ENCODE measurements at places on chromosomes 16 and 17.

DNA sequence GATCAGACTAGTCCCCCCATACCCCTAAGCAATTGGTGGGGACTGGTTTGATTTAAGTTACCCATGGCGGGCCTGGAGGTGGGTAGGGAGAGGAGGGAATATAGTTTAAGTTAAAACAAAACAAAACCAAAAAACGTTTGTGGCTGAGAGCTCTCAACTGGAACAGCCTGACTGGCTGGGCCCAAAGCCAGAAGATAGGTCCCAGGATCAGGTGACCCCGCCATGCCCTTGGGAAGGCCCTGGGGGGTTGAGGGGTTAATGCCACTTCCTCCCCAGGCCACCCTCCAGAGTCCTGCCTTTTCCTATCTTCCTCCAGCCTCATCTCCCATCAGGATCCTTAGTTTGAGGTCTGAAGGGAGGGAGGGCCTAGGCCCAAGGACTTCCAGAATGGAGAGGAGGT is 82.3 kb upstream of the LHX1 start:
- no peak for DNase-seq

- peak; percentile 52 for DNase-seq
Observed at GRCh38 chr17:78933025-78933958, 8.1 kb upstream of the TIMP2 start.

- DNase-seq = no peak
Observed at GRCh38 chr17:4331614-4332013, 34.9 kb downstream of the UBE2G1 start.

DNA sequence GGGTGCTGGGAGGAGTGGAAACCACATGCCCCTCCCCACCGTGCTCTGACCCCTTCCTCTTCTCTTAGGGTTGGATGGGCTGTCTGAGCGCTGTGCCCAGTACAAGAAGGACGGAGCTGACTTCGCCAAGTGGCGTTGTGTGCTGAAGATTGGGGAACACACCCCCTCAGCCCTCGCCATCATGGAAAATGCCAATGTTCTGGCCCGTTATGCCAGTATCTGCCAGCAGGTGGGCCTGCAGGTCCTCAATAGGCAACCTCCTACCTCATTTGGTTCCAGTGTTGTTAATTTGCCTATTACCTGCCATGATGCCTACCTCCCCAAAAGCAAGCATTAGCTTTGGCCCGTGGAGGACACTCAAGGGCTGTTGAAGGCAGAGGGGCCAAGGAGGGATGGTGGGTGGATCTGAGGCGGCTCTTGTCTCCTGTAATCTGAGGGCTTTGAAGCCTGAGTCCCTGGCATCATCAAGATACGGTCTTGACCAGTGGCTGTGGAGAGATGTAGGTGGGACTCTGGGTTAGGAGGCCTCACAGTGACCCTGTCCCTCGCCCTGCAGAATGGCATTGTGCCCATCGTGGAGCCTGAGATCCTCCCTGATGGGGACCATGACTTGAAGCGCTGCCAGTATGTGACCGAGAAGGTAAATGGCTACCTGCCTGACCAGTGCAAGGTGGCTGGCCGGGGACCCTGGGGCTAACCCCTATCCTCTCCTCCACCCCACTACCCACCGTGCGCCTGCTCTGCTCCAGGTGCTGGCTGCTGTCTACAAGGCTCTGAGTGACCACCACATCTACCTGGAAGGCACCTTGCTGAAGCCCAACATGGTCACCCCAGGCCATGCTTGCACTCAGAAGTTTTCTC is 3.4 kb downstream of the ALDOA start:
- DNase-seq = peak; percentile 63

DNA sequence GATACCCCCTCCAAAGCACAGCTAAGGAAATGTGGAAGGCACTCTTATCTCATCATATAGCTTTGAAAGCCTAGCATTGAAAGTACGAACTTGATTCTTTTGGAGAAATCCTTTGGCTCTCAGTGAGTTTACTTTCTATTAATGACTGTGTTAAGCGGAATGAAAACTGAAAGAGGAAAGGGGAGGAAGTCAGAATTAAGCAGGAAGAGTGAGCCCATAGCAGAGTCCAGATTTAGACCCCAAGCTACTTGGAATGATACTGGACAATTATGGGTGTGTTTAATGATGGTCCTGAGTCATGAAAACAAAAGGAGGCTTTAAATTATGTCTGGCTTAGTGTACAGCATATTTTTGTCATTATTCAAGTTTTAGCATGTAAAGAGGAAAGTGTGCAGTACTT is 42.2 kb downstream of the TENT4B start:
- DNase-seq = no peak

- no peak for DNase-seq
Observed at GRCh38 chr16:51031598-51031997, 119.5 kb downstream of the SALL1 start.

- no peak for DNase-seq
Observed at GRCh38 chr16:78385086-78385805, 285.8 kb downstream of the WWOX start.

- DNase-seq = no peak
Observed at GRCh38 chr16:16149710-16150116, 73.6 kb downstream of the ABCC6 start.

DNA sequence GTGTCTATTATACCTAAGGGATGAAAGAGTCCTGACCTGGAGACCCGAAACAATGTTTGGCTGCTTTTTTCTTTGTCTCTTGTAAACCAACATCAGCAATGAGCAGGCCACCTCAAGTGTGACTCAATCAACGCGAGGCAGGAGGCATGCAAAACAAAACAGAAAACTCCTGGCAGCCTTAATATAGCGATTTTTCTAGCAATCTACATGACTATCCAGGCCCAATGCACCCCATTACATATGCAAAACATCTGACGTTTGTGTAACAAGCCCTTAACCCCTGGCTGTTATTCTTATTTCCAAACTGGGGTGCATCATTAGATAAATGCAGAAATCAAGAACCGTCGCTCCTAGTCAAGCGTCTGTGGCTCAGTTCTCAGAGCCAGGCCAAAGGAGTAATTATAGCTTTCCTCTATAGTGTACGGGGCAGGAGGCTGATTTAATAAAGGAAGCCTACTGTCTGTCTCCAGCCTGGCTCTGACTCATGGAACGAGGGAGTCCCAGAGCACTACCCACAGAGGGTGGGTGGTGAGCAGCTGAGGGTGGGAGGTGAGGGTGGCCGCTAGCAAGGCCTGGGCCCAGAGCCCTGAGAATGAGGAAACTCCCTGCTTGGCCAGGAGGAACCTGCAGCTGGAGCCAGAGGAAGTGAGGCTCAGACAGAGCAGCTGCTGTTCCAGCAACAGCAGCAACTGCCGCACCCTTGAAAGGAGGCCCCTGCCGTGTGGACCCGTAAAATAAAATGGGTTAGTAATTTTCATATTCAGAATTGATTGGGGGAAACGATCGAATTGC is 43.9 kb downstream of the CHD9 start:
- peak; percentile 68 for DNase-seq

DNA sequence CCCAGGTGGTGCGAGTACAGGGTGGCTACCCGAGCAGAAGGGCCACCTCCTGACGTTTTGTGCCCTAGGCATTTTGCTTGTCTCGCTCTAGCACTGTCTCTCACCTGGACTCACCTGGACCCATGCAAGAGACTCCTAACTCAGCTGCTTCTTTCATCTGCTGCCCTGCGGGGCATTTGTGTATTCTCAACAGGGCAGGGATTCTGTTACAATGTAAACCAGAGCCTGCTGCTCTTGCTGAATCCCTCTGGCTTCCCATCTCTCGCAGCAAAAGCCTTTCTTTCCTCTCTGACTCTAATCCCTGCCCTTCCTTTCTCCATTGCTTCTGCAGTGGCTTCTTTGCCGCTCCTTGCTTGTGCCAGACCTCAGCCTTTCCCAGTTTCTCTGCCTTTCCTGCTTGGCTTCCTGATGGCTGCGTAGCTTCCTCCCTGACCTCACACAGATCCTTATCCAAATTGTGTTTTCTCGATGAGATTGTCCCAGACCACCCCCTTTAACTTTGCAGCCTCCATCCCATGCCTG is 10.2 kb downstream of the ARSG start:
- no peak for DNase-seq

DNA sequence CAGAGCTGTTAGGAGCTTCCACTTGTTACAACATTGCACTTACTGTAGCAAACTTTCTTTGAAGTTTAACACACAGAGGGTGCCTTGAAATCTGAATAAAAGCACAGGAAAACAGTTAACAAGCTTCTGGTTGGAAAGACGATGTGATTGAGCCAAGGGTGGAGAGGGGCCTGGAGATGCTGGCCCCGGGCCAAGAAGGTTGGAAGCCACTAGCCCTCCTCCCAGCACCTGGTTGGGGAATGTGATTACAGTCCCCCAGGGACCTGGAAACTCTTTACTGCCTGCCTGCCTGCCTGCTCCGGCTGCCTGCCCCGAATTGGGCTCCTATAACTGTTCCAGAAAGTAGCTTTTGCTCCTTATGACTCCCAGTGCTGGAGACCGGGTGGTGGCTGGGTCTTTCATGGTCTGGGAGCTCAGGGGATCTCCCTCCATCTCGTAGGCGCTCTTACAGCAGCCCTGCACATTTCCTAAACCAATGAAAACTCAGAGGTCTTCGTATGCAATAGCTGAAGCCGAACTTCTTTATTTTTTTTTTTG is 48.0 kb upstream of the ZFHX3 start:
- DNase-seq = no peak

DNA sequence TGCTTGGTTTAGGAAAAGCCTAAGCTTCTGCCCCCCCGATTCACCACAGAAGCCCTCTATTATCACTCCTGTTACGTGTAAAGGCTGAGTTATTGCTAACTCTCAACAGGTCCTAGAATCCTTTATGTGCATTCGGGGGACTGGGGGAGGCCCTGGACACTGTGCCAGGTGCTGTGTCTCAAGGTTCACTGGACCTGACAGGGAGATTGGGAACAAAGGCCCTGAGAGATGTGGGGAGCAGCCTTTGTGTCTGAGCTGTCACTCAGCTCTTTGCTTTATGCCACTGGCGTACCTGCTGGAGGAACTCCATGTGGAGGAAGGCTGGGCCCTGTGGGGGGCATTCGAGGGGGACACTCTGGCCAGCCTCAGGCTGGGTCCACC is 65.9 kb downstream of the METRNL start:
- DNase-seq = no peak

- no peak for DNase-seq
Observed at GRCh38 chr16:19238406-19238805, 47.1 kb upstream of the CLEC19A start.

- DNase-seq = no peak
Observed at GRCh38 chr17:79940459-79941087, 95.1 kb downstream of the TBC1D16 start.

DNA sequence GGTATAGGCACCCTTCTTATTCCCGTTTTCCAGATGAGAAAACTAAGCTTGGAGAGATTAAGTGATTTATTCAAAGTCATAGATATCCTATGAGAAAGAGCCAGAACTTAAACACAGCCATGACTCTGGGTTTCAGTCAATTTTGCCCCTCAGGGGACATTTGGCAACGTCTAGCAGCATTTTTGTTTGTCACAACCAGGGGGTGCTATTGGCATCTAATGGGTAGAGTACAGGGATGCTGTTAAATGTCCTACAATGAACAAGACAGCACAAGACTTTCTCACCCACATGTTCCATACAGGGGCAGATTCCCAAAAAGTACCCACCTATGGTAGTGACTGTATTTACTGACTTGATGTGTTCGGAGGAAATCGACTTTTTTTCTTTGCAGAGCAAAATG is 4.8 kb upstream of the SHISA9 start:
- DNase-seq = peak; percentile 20

GRCh38 chr16:20517149-20517548 is 59.0 kb downstream of the ACSM2B start:
- DNase-seq = no peak

DNA sequence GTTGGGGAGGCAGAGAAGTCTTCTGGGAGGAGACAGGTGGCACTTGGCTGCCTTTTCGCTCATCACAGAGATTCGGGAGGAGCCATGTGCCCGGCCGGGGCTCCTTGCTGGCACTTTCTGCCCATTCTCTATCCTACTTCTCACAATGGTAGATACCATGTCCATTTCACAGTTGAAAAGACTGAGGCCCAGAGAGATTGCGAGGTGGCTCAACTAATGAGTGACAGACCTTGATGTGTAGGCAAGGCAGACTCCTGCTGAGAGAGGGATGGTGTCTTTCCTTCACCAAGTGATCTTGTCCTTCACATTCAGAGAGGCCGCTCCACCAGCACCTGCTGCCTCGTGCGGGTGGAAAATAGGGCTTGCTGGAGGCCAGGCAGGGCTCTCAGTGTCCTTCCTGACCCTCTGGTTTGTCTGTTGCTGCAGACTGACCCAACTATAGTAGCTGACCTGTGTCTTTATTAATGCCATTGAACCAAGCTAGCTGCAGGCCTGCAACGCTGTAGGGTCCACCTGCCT is 42.1 kb downstream of the MPRIP start:
- no peak for DNase-seq

DNA sequence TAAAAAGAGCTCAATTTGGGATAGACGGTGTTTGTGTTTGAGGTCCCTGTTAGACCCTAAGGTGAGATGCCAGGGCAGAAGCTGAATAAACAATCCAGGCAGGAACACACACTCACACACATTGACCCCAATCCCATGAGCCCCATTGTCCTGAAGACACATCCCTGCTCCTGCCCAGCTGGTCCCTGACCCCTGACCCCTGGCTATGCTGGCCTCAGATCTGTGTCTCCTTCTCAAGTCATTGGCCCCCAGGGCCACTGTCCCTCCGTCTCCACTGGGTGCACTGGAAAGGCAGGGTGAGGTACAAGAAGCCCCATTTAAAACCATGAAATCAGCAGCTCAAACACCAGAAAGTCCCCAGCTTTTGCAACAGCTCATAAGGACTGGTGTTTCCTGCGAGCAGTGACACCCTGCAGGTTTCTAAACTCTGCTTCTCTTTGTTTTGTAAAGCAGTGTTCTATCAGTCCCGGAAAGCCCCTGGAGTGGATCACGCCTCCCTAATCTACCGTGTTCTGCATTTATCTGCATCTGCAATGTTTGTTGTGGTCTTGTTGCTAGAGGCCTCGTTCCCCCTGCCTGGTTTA is 18.0 kb upstream of the ASGR2 start:
- no peak for DNase-seq

- no peak for DNase-seq
Observed at GRCh38 chr17:42917236-42917603, 16.6 kb downstream of the G6PC1 start.

GRCh38 chr17:2081564-2081963 is 26.7 kb downstream of the HIC1 start:
- no peak for DNase-seq

GRCh38 chr16:87955302-87956097 is 4.3 kb downstream of the BANP start:
- DNase-seq = no peak

DNA sequence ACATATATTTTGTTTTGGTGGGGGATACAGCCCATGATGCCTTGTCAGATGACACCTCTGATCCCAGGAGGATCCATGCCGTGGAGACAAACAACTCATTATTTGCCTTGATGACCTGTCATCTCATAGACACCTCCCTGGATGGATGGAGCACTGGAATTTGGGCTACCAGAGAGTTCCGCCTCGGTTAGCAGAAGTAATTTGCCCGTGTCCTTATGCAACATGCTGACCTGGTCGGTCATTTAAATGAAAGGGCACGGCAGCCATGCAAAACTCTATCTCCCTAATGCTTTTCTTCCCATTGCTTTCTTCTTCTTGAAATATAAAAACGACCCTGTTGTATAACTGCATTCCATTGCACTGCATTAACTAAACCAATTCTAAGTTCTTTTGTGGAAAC is 145.3 kb downstream of the GRIN2A start:
- no peak for DNase-seq

- DNase-seq = no peak
Observed at GRCh38 chr17:13541032-13541480, 60.7 kb downstream of the HS3ST3A1 start.

- no peak for DNase-seq
Observed at GRCh38 chr16:20865420-20866131, 34.6 kb downstream of the DCUN1D3 start.

- DNase-seq = no peak
Observed at GRCh38 chr16:88591577-88592021, 21.4 kb downstream of the ZC3H18 start.

All from pancreas (tissue), 10 donors.